Iris pigment epithelial cell (primary cell): ENCODE measurements at places on chromosomes 13 and 19.

- no peak for DNase-seq
Measured at GRCh38 chr13:113864273-113864890, 506 bp upstream of the GAS6 start.

GRCh38 chr13:104105418-104106355 lies 1039.5 kb upstream of the SLC10A2 start:
- DNase-seq: no peak

DNA sequence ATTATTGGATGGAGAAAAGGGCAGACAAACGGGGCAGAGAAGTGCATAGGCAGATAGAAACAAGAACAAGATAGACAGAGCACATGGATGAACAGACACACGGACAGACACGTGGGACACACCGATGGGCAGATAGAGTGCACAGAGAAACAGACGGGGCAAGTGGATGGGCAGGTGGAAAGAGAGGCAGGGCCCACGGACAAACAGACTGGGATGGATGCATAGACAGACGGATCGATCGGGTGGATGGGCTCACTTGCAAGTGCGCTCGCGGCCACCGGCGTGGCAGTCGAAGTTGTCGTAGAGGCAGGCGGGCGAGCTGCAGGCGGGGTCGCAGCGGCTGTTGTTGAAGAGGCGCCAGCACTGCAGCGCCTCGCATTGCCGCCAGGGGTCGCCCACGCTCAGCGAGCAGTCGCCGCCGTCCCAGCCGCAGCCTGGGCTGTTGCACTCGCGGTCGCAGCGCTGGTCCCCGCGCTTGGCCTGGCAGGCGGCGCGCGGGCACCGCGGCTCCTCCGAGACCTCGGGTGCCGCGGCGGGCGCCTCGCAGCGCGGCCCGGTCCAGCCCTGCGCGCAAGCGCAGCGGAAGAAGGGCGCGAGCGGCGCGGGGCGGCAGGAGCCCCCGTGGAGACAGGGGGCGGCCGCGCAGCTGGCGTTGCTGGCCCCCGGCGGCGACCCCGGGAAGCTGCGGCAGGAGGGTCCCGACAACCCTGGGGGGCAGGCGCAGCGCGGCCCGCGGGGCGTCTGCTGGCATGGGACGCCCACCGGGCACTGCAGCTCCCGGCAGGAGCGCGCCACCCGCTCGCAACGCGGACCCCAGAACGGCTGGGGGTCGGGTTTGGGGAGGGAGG lies 23.3 kb downstream of the NOTCH3 start:
- peak; percentile 44 for DNase-seq

DNA sequence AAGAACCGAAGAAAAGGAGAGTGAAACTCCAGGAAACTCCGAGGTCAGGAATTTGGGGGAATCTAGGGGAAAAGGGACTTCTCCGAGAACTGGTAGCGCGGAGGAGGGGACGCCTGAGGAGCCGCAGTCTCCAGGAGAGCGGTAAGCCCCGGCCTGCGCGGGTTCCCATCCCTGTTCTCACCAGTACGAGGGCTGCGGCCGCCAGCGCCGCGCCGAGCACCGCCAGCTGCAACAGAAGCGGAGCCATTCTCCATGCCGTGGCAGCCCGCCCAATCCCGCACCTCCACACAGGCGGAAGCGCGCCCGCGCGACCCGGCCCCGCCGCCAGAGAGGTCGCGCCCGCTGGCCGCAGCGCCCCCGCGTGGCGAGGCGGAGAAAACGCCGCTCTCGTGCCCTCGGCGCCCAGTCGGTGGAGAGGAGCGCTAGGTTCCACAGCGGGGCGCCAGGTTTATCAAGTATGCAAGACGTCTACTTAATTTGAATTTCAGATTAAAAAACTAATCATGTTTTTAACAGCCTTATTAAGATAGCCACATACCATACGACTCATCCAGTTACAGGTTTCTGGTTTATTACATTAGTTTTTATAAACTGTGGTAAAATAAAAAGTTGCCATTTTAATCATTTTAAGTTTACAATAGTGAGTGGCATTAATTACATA lies at the start of gene ALG5:
Gene ALG5 (minus strand): TSS at position 287 of the 661 bp plus-strand sequence. CDS start 40 bp downstream, at position 247.
- peak; percentile 84 for DNase-seq
